ENCODE measurements at places on chromosomes 3 and 15.
A peak's percentile ranks its signal among the peaks of the same experiment; 100 is the strongest.

- DNase-seq, result no peak
Observed at GRCh38 chr3:172133838-172134237, 94.5 kb downstream of the FNDC3B start.

DNA sequence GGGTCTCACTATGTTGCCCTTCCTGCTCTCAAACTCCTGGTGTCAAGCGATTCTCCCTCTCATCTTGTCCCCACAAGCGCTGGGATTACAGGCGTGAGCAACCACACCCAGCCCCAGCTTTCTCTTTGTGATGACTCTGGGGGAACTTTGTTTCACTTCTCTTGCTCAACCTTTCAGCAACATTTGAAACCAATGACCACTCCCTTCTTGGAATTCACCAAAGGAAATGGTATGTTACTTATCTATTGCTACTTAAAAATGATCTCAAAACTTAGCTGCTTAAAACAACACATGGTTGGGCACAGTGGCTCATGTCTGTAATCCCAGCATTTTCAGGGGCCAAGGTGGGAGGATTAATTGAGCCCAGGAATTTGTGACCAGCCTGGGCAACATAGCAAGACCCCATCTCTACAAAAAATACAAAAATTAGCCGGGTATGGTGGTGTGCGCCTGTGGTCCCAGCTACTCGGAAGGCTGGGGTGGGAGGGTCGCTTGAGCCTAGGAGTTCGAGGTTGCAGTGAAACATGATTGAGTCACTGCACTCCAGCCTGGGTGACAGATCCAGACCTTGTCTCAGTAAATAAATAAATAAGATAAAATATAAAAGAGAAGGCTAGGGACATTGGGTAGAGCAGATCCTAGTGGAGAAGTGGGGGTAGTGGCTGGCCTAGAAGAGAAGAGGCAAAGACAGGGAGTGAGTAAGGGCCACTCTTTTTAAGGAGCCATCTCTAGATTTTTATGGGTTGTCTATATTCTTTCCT lies 10.3 kb upstream of the COPG1 start:
- DNase-seq, result peak; percentile 23

DNA sequence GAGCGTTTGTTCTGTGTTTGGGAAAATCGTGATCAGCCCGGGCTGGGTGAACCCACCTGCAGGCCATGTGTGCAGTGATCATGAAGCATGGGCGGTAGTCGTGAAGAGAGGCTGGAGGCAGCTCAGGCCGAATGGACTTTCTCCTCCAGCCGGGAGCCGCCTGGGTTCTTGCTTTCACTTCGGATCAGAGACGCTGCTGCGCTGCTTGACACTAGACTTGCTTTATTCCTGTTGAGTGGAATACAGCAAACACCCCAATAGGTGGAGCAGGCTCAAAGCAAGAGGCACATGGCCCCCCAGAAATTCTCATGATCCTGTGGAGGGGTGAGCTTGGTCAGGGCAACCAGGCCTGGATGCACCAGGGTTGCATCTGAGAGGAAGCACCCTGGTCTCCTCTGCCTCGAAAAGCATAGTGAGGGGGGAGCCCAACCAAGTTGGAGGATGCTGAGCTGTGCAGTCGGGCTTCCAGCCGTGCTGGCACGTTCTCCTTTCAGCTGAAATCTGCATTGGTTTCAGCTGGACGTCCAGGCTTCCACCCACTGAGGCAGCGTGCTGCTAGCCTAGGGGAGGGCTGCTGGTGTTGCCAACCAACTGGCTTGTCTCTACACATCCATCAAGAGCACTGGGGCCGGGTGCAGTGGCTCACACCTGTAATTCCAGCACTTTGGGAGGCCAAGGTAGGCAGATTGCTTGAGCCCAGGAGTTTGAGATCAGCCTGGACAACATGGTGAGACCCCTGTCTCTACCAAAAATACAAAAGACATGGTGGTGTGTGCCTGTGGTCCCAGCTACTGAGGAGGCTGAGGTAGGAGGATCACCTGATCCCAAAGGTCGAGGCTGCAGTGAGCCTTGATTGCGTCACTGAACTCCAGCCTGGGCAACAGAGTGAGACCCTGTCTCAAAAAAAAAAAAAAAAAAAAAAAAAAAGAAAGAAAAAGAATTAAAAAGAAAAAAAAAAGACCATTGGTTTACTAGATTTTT lies 2.8 kb upstream of the NRROS start:
- DNase-seq, result peak; percentile 9

DNA sequence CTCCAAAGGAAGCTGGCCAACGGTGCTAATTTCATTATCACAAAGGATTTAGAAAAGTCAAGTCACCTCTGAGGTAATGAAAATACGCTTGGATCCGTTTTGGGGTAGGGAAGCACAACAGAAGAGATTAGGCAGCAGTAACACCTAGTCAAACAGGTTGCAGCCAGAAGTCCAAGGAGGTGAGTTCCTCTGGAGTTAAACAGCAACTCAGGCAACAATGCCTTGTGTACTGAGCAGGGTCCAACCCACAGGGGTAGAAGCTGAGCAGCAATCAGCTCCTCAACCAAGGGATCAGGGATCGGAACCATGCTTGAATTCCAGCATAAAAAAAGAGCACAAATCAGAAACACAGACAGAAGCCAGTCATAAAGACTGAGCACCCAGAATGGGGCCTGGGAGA lies 88.1 kb upstream of the SPRED1 start:
- DNase-seq, result no peak

GRCh38 chr3:46416125-46416810 lies 9.2 kb downstream of the CCRL2 start:
- DNase-seq, result no peak

GRCh38 chr15:79981831-79982455 lies 10.9 kb upstream of the BCL2A1 start:
- DNase-seq, result no peak

All from fibroblast of skin of scalp (primary cell).